ENCODE measurements at places on chromosomes 12 and 14.

DNA sequence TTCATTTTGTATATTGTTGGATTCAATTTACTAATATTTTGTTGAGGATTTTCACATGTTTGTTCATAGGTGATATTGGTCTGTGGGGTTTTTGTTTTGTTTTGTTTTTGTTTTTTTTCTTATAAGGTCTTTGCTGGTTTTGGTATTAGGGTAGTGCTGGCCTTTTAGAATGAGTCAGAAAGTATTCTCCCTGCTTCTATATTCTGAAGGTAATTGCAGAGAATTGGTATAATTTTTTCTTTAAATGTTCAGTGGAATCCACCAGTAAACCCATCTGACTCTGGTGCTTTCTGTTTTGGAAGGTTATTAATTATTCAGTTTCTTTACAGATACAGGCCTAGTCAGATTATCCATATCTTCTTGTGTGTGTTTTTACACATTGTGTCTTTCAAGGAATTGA is 8.9 kb downstream of the TOGARAM1 start:
- DNase-seq: no peak

GRCh38 chr12:58470266-58471010 is 449.9 kb downstream of the LRIG3 start:
- DNase-seq: no peak

- DNase-seq: no peak
Measured at GRCh38 chr14:40221428-40221827, 789.2 kb upstream of the FBXO33 start.

DNA sequence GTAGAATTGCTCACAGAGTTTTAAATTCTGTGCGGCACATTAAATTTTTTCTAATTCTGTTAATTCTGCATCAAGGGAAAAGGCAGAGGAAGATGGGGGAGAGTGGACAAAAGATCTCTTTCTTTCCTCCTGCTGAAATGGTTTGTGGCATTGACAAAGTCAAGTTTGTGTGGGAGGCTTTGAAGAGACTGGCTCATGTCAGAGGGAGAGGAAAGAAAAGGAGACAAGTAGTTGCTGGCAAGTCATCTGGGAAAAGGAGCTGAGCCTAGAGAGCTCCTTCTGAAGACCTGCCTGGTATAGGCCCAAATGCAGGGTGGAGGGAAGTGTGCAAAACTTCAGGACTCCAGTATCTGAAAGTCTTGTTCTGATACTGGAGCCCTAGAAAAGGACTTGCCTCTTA is 36.3 kb downstream of the TTLL5 start:
- no peak for DNase-seq

DNA sequence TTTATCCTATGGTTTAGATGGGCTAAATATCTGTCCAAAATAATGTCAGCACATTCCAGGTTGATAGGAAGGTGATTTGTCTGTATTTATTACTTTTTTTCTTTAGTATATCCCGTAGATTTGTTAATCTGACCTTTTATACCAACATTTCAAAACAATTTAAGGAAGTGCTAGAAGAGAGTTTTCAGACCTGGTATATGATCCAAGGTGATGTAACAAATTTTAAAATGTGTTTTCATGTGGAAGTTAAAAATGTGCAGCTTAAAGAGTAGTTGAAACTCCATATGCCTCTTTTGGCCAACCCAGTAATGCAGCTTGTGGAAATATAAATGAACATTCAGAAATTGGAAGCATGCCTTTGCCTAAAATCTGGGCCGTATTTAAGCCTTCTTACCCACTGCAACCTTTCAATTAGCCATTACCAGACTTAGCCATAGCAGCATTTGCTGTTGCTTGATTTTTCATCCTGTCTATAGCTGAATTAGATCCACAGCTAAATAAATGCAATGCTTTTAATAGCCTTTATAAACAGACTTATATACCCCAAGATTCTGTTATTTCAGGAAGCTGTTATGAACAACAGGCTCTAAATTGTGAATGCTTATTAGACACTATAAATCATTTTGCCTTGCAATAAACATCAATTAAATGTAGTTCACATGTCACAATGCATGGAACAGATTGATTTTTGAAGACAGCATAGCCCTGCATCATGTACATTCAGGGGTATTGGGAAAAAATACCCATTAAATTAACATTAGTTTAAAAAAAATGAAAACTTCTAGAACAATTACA is 271.2 kb downstream of the PDZRN4 start:
- DNase-seq: no peak

GRCh38 chr12:111361073-111361716 is 7.7 kb downstream of the PHETA1 start:
- no peak for DNase-seq

DNA sequence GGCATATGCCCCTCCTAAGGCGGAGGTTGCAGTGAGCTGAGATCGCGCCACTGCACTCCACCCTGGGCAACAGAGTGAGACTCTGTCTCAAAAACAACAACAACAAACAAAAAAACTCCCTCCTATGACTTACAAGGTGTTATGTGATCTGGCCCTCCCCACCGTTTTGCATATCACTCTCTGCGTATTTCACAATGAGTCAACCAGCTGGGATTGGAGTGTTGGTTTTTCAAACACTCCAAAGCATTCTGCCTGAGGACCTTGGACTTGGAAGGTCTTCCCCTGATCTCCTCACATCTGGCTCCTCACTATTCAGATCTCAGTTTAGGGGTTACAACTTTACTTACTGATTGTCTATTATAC is 14.0 kb downstream of the MANSC1 start:
- DNase-seq: no peak

GRCh38 chr12:58368001-58368400 is 426.6 kb downstream of the ATP23 start:
- DNase-seq: no peak

GRCh38 chr12:70849265-70849960 is 71.1 kb downstream of the PTPRR start:
- no peak for DNase-seq

DNA sequence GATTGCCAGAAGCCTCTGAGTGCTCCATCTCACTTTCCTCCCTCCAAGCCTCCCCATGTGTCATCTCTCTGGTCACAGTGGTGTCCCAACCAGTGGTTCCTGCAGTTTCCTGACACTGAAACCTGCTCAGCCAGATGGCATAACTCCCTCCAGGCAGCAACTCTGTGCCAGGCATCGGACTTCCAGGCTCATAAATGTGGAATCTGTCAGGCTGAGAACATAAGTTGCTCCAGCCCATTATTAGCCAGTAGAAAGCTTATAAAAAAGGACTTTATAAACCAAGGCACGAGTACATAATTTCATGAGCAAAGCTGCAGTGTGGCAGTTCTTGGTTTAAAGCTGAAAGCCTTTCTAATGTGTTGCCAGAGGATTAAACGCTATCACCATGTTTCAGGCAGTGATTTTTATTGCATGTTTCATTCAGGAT is 194.3 kb downstream of the DACT1 start:
- no peak for DNase-seq

DNA sequence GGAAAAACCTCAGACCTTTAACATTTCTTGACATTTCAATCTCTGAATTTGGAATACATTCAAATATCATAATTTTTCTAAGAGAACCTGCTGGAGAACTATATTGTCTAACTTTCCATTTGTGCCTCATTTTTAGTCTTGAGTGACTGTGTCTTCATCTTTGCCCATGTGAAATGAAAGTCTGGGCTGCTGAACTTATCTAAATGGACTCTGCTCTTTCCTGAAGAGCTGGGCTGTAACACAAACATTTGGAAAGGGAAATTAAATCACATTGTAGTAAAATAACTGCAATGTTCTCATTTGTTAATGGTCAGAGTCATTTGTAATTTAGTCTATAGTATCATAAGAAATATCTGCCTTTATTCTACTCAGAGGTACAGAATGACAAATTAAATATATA is 373.1 kb downstream of the LRIG3 start:
- no peak for DNase-seq

DNA sequence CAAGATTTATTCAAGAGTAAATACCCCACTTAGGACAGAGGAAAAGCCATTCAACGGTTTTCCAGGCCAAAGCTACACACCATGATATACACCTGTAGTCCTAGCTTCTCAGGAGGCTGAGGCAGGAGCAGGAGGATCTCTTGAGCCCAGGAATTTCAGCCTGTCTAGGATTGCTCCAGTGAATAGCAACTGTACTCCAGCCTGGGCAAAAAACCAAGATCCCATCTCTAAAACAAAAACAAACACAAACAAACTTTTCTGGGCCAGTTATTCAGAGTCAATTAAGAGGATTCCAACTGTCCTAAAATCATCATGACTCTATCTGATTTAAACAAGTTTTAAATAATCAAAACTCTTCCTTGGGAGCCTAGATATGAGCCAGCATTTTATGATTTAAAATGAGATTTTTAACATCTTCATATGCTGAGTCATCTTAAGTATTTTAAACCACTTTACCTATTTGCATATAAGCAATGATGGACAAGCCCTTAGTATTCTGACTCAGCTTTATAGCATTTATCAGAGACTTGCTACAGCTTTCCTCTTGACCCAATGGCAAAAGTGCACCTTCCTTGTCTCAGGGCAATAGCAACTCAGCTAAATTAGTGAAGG is 77.1 kb downstream of the KCNMB4 start:
- no peak for DNase-seq

DNA sequence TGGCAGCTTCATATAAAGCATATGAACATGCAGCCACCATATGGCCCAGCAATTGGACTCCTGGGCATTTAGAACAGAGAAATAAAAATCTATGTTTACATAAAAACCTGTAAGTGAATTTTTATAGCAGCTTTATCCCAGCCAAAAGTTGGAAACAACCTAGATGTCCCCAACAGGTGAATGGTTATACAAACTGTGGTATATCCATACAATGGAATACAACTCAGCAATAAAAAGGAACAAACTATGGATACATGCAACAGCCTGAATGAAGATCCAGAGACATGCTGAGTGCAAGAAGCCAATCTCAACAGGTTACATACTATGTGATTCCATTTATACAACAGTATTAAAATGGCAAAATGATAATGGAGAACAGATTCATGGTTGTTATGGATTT is 3.7 kb downstream of the TMTC1 start:
- DNase-seq: no peak

- no peak for DNase-seq
Measured at GRCh38 chr14:101903111-101903561, 61.2 kb upstream of the DYNC1H1 start.

DNA sequence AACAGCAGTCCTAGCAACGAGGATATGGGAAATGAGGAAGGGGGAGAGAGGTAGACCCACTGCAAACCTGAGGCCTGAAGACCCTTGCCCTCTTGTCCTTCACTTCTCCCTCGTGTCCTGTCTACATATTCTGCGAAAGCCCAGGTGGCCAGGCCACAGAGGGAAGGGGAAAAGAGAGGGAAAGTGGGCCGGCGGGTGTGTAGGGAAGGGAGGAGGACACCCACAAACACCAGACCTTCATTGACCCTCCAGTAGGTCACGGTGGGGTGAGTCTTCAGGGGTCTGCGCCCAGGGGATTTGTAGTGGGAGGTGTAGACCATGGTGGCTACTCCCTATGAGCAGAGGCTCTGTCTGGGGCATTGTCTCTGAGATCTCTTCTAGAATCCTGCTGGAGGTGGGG is 3.8 kb downstream of the FAIM2 start:
- no peak for DNase-seq

GRCh38 chr14:70061108-70061507 is 127.6 kb downstream of the SLC8A3 start:
- no peak for DNase-seq

GRCh38 chr14:102580550-102581110 is 11.8 kb upstream of the RCOR1 start:
- DNase-seq: no peak

DNA sequence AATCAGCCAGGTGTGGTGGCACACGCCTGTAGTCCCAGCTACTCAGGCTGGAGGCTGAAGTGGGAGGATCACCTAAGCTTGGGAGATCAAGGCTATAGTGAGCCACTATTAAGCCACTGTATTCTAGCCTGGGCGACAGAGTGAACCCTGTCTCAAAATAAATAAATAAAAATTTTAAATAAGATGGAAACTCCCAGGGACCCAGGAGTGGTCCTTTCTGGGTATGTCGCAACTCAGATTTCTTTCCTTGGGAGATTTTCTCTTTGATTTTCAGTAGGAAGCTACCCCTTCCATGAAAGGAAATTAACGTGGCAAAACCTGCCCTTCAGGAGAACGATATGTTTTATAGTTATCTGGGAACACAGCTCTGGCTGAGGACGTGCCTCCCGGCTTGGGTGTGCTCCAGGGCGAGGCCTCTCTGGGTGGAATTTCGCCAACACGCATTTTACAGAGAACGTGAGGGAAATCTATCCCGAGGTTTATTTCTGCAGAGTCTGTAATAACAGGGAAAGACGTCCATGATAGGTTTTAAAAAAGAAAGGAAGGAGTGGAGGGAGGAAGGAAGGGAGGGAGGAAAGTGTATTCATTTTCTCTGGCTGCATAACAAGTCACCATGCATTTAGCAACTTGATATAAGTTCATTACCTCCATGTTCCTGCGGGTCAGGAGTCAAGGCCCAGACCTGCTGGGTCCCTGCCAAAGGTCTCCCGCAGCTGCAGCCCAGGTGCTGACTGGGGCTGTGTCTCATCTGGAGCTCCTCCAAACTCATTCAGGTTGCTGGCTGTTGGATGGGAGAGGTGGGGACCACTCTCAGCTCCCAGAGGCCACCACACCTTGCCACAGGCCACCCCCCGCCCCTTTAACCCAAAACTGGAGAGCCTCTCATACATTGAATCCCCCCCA is 80.6 kb upstream of the GSC start:
- no peak for DNase-seq

DNA sequence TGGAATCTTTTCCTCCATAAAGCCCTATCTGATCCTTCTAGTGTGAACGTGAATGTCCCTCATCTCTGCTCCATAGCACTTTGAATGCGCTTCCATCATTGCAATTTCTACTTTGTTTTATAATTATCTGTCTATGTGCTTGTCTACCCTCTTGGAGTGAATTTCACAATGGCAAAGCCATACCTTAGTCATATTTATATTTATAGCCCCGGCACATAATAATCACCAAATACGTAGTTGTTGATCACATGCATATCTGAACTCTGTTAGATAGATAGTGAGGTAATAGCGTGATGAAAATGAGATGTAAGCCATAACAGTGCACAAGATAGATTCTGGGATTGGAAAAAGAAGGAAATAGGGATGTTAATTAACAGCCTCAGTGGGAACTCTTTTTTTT is 55.2 kb downstream of the MSRB3 start:
- DNase-seq: no peak
